ENCODE measurements at places on chromosomes 4 and X.

DNA sequence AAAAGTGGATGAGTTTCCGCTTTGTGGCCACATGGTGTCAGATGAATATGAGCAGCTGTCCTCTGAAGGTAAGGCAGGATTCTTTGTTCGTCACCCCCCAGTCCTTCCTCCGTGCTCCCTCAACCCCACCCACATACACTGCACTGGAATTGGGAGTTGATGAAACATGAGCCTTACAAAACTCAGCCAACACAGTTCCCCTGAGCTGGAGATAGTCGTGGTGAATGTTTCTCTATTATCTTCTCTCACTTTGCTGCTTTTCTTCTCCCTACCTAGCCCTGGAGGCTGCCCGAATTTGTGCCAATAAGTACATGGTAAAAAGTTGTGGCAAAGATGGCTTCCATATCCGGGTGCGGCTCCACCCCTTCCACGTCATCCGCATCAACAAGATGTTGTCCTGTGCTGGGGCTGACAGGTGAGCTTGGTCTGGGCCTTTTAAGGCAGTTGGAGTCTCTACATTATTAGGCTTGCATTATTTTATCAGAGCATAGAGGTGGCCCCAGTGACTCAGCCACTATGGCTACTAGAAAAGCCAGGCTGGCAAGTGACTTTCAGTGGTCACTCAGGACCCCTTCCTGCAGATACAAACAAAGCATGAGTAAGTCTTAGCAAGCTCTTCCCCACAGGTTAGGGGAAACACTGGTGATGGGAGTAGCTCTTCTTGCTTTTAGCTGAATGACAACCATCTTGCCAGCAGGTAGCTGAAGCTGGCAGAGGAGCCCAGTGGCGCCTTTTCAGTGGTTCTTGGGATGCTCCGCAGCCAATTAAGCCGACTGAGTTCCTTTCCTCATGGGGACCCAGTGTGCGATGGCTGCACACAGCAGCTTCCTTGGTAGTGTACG lies 1.6 kb downstream of the RPL10 start:
- no peak for DNase-seq

- no peak for DNase-seq
Observed at GRCh38 chr4:79502081-79502480, 94.1 kb upstream of the GK2 start.

GRCh38 chr4:189053621-189054020 lies 887.1 kb upstream of the FRG1 start:
- DNase-seq = no peak

DNA sequence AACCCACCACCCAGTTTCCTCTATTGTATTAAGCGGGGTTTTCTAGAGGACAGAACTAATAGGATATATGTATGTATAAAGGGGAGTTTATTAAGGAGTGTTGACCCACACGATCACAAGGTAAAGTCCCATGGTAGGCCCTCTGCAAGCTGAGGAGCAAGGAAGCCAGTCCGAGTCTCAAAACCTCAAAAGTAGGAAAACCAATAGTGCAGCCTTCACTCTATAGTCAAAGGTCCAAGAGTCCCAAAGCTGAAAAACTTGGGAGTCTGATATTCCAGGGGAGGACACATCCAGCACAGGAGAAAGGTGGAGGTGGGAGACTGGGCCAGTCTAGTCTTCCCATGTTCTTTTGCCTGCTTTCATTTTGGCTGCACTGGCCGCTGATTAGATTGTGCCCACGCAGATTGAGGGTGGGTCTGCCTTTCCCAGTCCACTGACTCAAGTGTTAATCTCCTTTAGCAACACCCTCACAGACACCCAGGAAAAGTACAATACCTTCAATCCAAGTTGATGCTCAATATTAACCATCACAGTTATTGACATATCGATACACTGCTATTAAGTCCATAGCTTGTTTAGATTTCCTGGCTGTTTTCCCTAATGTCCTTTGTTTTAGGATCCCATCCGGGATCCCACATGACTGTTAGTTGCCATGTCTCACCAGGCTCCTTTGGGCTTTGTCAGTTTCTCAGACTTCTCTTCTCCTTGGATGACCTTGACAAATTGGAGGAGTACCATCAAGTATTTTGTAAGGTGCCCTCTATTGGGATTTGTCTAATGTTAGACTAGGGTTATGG lies 12.2 kb downstream of the UCHL1 start:
- no peak for DNase-seq

- DNase-seq = no peak
Observed at GRCh38 chrX:8233091-8233490, 62.0 kb upstream of the VCX2 start.

GRCh38 chr4:139933104-139933503 lies 220.9 kb downstream of the MAML3 start:
- no peak for DNase-seq

DNA sequence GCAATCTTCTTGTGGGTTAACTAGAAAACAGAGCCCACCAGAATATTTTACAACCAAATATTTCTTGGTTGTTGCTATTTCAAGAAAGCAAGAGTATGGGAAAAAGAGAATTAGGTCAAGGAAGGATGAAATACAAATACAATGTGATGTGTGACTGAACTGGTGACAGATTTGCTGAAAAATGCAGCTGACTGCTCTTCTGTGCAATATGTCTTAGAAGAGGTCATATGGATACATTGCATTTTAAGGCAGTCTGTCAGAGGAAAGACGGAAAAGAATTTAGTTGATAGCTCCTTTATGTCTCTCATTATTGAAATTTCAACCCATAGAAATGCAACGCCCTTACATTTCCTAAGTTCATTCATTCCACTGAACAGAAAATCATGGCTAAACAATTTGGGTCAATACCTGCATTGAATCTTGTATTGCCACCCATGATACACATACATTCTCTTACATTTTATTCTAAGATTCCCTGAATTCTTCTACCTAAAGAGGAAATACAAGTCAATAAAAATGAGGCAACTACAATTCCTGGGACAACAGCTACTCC lies 423.1 kb downstream of the ADAM29 start:
- DNase-seq = no peak

DNA sequence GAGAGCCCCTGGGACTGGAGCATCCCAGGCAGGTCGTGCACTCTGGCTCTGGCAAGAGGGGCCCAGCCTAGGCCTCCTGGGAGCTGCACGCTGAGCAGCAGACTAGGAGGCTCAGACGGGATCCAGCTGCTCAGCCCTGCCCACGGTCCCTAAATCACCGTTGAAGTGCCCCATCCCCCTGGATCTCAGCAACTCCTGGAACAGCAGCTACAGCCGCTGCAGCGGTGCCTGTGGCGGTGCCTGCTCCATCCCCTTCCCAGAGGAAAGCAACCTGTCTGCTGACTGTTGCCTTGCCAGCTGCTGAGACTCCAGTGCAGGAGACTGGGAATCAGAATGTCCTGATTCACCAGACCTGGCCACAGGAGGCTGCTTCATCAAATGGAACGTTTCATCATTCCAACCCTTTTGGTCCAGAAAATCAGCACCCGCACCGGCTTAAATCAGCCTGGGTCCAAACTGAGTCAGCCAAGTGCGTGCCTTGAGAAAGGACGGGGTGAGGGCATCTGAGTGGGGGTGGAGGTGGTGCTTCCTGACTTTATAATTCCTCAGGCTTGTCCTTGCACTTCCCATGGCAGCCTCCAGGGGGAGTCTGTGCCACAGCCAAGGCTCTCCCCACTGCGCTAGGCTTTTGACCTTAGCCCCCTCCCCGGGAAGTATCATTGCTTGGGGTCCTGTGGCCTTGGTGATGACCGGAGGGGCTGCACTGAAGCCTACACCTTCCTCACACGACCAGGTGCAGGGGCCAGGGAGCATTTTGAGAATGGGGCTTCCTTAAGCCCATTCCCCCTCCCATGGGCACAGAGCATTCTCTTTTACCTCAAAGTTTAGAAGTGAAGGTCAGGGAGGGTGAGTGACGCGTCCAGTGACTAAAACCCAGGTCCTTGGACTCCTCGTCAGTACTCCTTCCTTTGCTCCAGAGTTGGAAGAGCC lies 6.5 kb downstream of the ZNF185 start:
- DNase-seq = no peak

DNA sequence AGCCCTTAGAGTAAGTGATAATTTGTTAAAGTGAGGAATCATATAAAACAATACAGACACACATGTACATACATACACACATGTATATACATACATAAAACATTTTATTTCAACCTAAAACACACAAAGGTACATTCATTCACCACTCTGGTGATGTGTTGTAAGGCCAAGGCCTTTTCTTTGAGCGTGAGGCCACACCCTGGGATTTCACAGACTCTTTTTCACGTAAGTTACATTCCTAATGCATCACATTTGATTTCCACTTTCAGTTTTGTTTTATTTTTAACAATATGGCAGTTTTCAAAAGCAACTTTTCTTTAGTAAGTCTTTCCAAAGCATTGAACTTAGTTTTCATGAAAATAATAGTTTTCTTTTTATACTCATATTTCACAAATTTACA lies 170.7 kb downstream of the COL4A6 start:
- no peak for DNase-seq

DNA sequence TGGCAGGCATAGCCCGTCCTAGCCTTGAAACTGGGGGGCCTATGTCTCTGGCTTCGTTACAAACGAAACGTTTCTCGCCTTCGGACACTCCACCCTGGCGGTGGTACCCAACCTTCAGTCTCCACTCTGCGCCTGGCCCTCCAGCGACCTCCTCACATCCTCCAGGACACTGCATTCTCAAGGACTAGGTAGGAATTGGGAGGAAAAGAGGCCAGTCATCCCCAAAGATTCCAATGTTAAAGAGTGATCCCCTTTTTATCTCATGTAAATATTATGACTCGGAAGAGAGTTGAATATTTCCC lies 2.1 kb upstream of the NKX6-1 start:
- no peak for DNase-seq

GRCh38 chr4:20591571-20591970 lies 108.7 kb upstream of the PACRGL start:
- DNase-seq = no peak

GRCh38 chrX:19683358-19683757 lies 168.1 kb upstream of the MAP3K15 start:
- no peak for DNase-seq

GRCh38 chr4:126458993-126459392 lies 1144.2 kb downstream of the FAT4 start:
- no peak for DNase-seq

DNA sequence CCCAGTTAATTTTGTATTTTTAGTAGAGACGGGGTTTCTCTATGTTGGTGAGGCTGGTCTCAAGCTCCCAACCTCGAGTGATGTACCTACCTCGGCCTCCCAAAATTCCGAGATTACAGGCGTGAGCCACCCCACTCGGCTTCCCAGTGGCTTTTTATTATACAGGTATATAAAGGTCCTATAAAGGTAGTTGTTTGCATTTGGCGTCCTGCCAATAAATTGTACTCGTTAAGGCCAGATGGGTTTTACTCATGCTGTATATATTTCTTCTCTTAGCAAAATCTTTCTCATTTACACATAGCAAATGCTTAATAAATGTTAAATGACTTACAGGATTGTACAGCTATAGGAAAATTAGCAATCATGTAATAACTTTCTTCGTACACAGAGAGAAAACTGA lies 6.9 kb downstream of the SHROOM3 start:
- no peak for DNase-seq

DNA sequence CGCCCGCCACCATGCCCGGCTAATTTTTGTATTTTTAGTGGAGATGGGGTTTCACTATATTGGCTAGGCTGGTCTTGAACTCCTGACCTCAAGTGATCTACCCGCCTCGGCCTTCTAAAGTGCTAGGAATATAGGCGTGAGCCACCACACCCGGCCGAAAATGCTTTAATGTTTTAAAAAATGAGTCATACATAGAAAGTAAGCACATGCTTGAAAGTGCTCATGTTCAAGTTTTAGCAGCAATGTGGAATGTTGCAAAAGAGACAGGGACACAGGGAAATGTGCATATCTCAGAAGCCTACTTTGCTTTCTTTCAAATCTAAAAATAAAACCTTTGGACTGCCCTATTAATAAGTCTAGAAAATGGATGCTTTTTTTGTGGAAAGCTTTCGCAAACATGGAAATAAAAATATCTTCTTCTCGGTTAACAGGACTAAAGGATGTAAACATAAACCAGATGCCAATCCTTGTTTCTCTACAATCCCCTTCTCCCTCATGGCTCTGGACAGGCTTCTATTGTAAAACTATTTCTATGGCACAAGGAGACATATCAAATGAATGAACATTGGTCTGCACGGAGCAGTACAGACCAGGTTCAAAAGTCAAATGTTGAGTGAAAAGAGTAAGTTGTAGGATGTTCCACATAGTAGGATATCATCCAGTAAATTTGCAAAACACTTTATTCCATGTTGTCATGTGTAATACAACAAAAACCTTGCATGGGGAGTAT lies 15.0 kb downstream of the MECP2 start:
- DNase-seq = no peak

- DNase-seq = no peak
Observed at GRCh38 chrX:56281789-56282188, 49.6 kb downstream of the KLF8 start.

DNA sequence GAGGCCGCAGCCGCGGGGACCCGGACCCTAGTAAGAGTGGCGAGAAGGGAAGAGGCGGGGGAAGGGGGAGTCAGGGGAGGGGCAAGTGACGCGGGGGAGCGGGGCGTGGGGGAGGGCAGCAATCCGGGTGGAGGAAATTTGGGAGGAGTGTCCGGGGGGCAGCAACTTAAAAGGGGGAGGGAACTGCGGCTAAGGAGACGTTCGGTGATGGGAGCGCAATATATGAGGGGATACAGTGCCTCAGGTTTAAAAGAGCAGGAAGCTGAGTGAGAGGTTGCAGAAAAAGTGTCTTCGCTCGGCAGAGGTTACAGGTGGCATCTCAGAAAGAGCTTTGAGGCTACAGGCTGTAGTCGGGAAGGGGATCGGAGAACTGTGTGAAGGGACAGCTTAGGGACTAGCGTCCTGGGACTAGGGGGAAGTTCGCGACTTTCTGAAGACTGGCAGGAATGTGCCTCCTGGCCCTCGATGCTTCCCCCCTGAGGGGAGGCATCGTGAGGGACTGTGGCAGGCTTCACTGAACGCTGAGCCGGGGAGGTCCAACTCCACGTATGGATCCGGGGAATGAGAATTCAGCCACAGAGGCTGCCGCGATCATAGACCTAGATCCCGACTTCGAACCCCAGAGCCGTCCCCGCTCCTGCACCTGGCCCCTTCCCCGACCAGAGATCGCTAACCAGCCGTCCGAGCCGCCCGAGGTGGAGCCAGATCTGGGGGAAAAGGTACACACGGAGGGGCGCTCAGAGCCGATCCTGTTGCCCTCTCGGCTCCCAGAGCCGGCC lies 519 bp downstream of the FOXO4 start:
- no peak for DNase-seq

DNA sequence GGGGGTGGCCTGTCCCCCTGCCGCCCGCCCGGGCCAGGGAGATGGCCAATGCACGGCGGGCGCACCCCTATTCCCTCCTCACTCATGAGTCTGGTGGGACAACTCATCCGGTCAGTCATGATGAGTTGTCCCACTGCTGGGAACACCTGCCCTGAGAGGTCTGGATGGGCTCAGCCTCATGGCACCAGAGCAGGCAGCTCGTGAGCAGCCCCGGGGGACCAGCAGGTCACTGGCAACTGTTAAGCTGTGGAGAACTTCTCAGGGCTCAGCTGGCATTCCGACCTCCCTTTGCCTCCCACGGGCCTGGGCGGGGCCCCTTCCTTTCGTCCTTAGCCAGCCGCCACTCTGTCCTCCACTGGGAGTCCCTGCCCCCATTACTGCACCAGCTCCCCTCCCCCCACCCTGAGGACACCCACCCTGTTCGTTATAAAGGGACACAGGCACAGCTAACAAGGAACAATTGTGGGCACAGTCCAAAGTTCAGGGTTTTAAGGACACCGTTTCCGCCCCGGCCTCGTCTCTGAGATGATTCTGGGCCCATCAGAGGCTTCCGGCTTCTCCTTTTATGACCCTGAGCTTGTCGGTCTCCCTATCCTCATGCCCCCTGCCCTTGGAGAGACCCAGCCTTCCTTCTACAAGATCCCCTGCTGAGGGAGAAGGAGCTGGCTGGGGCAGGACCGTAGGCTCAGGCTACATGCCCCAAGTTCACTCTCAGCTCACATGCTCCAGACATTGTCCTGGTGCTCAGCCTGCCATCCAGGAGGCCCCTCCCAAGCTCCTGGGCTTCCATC lies 14.6 kb upstream of the KIAA0232 start:
- no peak for DNase-seq
